ENCODE measurements at places on chromosomes 11 and 22. TPM values are rescaled to one million over a fixed set of nuclear protein-coding genes. Genes with fewer than 3 reads are reported as not detected.

Gene PTPRCAP
- 291 TPM for total RNA-seq

Gene SYVN1
- total RNA-seq: 66.3 TPM

DNA sequence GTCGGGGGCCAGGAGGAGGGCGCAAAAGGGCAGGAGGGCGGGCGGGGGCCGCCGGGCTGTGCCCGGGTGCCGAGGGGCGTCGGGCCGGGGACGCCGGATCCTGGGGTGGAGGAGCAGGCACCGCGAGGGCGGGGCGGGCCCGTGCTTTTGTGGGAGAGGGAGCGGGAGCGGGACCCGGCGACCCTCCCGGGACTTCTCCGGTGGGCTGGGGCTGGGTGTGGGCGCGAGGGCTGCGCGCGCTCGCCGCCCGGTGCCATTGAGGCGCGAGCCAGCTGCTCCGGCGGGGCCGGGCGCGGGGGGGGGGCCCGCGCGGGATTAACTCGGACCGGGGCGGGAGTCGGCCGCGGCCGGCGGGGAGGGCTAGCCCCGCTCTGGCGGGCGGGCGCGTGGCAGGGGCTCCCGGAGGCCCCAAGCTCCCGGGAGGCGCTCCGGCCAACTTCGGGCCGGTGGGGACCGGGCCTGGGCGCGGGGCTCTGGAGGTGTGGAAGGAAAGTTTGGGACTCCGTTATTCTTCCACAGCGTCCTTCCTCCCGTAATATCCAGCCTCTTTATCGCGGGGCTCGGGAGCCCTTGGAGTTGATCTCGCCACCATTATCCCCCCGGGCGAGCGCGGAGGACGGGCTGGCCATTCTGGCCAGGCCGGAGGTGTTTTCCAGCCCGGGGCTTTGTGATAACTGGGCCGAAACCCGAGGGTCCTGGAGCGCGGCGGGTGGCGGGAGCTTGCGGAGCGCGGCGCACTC is 936 bp downstream of the CECR2 start:
- DNase-seq: no peak

- no peak for DNase-seq
Observed at GRCh38 chr11:32034680-32035079, 56.2 kb upstream of the RCN1 start.

DNA sequence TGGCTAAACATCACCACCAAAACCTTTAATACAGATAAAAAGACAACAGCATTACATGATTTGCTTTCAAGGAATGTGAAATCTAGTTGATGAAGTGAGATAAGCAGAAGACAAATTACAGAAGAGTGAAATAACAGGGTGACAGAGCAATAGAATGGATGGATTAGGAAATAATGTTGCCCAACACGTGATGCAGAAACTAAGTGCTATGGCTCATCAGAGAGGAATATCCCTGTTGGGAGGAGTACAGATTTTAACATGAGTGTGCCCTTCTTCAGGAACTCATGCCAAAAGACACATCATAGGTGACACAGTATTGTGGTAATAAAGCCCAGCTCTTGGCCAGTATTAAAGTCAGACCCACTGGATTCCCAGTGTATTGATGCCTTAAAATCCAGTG is 176.6 kb upstream of the RAG2 start:
- DNase-seq: no peak
